ENCODE measurements at places on chromosomes 11 and 22.
A peak's percentile ranks its signal among the peaks of the same experiment; 100 is the strongest.

- DNase-seq: no peak
These were observed 10.2 kb downstream of the CERK start for GRCh38 chr22:46727813-46728364.

GRCh38 chr11:119496469-119496868, 73.5 kb upstream of the THY1 start:
- DNase-seq: no peak

GRCh38 chr22:38657045-38657909, 839 bp downstream of the CBY1 start:
- DNase-seq: peak; percentile 14

DNA sequence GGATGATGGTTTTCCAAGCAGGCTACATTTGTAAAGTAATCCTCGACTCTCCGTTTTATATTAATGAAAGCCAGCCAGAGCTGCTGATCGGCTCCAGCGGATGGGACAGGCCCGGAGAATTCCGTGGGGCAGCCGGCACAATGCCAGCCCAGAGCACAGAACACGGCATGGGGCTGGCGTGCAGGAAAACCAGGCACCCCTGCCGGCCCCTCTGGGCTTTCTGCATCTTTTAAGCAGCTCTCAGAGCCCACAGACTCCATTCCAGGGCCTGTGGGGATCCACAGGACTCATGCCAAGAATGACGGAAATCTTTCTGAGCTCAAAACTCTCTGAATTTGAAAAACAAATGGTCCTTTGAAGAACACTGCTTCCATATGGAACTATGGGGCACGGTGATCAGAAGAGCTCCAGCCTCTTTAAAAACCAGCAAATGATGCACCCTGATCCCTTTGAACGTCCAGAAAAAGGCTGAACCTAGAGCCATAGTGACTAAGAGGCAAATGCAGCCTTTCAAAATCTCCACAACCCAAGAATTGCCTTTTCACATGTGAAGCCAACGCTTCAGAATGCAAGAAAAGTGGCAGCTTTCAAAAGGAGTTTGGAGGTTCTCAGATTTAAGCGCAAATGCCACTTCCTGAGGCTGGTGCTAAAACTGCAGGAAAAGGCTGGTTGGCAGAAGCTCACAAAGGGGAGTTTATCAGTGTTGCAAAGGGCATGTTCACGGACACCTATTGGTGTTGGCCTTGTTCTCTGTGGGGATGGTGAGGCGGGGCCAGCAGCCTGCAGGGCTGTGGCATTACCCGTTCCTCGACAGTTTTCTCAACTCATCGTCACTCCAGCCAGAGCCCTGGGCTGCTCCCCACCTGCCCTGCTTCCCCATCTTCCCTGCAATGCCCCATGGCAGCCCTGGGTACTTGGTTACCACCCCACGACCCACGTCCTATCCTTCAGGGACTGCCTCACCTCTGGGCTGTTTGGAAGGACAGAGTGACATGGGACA, 212.5 kb downstream of the CTTN start:
- no peak for DNase-seq

DNA sequence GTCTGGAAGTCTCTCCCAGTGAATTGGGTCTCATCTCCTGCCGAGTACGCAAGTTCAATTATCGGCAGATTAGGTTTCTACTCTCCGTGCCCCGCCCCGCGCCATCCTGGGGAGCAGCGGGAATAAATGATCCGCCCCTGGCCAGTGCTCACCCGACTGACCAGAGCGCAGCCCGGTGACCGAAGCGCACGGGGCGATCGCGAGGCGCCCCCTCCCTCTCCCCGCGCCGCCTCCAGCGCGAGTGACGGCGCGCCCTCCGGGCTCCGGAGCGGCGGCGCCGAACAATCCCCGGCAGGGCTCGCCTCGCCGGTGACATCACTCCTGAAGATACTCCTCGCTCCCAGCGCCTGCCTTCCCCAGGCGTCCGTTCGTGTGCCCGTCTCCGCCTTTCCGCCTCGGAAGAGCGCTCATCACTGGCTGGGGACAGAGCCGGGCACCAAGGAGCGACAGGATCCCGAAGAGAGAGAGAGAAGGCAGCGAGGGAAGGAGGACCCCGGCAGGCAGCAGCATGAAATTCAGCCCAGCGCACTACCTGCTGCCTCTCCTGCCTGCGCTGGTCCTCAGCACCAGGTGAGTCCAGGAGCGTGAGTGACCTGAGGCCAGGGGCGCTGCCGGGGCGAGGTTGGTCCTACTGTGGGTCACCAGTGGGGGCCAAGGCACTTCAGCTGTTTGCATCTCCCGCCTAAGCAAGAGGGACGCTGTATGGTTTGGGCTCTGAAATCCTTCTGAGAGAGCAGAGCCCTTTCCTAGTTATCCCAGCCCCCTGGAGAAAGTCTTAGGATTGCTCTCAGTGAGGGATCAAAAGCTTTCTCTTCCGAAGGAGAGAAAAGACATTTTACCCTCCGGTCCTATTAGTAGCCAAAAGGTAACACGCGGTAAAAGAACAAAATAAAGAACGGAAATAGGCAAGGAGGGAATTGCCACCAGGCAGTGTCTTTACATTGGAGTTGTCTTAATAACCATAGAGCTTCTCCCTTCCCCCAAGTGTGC, at the start of gene LUZP2:
TSS of gene LUZP2 (plus strand) at position 318 of the 990 bp plus-strand sequence.
- peak; percentile 18 for DNase-seq

DNA sequence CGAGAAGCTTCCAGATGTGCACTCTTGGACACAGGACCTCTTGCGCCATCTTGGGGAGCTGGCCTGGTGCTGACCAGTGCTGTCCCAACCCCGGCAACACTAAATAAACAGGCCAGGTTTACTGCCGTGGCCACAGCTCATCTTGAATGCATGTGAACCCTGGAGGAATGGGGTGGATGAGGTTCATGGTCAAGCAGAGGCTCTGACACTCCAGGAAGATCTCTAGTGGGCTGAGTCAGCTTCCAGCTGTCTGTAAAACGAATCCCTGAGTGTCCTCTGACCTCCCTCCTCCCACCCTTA, 51.8 kb downstream of the ALX4 start:
- no peak for DNase-seq

GRCh38 chr11:126284829-126285228, 1.9 kb downstream of the TIRAP start:
- peak; percentile 98 for DNase-seq

DNA sequence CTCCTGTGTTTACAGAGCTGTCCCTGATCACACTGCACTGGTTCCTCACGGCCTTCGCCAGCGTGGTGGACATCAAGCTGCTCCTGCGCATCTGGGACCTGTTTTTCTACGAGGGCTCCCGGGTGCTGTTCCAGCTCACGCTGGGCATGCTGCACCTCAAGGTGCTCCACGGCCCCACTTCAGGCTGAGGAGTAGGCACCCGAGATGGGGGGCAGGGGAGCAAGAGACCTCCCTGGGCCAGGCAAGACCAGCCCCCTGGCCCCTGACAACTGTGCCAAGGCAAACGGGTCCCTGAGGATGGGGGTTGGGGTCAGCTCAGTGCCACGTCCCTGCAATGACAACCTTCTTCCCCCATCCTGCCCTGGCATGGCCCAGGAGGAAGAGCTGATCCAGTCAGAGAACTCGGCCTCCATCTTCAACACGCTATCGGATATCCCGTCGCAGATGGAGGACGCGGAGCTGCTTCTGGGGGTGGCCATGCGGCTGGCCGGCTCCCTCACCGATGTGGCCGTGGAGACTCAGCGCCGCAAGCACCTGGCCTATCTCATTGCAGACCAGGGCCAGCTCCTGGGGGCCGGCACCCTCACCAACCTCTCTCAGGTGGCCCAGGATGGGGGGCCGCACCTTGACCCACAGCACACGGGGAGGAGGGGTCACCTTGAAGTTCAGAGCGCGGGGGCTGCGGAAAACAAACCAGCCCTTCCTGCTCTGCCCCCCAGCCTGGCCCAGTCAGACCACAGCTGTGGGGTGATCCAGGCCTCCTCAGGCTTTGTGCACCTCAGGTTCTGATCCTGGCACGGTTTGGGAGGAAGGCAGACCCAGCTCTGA, 35.9 kb downstream of the SGSM3 start:
- no peak for DNase-seq

DNA sequence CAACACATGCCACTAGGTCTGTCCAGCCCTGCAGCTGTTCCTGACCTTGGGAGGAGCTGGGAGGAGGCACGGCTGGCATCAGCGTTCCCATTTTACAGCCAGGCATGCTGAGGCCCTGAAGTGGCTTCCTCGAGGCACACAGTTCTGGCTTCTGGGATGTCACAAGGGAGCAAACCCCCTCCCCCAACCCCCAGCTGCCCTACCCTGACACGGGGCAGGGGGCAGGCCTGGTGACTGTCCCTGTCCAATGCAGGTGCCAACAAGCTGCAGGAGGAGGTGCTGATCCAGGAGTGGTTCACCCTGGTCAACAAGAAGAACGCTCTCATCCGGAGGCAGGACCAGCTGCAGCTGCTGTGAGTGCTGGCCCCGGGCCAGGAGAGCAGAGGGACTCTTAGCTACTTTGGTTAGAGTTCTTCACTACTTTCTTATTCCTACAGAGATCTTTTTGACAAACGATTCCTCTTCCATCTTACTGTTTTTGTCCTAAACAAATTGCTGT, 5.3 kb downstream of the KCNK7 start:
- no peak for DNase-seq

GRCh38 chr11:71452199-71453036, 585 bp upstream of the NADSYN1 start:
- DNase-seq: peak; percentile 37

GRCh38 chr11:116890193-116890592, 52.8 kb upstream of the APOA1 start:
- no peak for DNase-seq

DNA sequence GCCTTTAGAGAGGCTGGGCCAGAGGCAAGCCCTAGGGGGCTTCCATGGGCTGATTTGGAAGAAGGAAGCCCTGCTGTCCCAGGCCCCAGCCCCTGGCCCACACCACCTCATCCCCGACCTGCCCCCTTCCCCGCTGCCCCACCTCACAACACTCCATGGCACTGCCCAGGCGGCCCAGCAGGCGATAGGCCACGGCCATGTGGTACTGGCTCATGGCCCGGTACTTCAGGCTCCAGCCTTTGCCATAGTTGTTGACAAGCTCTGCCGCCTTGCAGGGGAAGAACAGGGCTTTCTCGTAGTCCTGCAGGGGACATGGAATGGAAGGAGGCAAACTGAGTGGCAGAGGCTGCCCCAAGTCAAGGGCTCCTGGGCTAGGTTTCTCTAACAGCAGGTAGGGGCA, 6.4 kb downstream of the RAPSN start:
- DNase-seq: no peak

- DNase-seq: peak; percentile 42
These were observed 10.4 kb downstream of the OR51B4 start for GRCh38 chr11:5291207-5291838.

DNA sequence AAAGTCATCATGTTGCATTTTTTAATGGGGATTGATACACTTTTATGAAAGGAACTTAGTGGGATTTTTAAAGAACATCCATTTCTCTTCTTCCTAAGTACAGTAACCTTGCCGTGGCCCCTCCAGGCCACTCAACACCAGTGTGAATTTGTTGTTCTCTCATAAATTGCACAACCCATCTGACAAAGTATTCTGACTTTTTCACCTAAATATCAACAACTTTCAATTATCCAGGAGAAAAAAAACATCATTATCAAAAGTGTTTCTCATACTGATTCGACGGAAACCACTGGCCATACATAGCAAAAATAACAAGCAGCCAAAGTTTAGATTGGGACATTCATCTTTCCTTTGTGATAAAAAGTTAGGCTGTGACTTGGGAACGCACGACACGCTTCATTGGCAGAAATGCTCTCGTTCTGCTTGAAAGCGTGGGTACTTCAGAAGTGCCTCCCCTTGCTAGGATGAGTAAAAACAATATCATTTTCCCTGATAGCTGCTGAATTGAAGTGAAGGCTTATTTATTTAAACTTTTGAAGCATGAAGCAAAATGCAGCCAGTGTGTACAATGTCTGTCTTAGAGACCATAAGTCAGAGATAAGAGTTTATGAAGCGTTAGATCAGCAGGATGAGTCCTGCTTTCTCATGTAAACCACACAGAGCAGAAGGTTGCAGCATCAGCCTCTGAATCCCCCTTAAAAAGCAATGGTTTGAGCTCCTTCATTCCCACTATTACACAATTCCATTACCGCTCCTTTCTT, 20.6 kb upstream of the EIF3M start:
- DNase-seq: no peak

DNA sequence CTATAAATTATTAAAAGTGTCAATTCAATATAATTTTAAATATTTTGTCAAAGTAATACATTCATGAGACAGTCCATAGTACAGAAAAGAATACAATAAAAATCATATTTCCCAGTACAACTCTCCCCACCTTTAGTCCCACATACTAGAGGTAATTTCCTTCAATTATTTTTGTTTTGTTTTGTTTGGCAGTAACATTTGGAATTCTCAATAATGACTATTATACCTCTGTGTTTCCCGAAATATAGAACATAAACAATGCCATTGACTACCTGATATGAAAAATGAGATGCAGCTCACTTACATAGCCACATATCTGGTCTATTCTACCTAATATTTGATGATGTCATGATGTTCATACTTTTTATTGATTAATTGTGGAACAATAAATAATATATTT, 24.4 kb upstream of the CASP4 start:
- DNase-seq: no peak

DNA sequence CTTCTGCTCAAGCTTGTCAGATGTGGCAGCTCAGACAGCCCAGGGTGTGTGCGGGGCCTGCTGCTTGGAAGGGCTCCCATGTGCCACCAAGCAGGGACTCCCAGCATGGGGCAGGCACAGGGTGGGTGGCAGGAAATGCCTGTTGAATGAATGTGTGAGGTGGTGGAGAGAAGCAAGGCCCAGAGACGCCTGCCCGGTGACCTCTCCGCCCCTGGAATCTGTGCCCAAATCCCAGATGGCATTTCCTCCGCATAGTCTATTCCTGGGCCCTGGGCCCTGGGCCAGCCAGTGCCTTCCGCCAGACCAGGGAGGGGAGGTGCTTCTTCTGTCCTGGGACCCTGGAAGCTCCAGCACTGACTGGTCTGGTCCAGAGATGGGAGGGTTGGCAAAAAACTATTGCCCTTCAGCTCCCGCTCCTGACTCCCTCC, 3.7 kb downstream of the CST6 start:
- DNase-seq: no peak

DNA sequence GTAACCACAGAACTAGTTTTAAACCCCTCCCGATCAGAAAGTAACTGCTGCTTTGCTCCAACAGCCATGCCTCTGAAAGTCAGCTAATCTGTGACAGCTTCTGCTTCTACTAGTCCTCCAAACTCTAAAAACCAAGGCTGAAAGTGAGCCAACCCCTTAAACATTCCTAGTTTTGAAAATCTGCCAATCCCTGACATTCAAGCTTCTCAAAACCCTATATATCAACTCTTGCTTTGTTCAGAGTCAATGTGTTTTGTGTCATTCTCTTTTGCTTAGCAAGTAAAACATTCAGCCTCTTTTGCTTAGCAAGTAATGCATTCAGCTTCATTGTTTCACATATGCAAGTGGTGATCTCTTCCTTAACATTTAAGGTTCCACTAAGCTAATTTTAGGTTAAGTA, 56.9 kb downstream of the ATG16L2 start:
- no peak for DNase-seq

DNA sequence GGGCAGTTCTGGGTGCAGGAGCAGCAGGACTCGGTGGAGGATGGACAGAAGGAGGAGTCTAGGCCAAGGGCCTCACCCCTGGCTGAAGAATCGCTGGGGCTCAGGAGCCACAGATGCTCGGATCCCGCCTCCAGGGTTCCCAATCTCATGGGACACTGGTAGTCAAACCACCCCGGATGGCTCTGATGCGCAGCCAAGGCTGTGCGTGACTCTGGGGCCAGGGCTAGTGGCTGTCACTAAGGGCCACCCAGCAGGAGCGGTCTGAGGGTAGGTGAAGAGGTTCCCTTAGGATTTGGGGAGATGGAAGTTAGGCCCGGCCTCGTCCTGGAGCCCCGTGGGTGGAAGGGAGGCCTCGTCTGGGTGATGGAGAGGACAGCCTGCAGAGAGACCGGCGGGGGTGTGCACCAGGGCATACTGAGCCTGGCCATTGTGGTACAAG, 300.6 kb downstream of the TBC1D22A start:
- DNase-seq: no peak

- no peak for DNase-seq
These were observed 71.0 kb downstream of the SYN3 start for GRCh38 chr22:32987081-32987631.
